RPMI7951 (cell line): ENCODE measurements at places on chromosomes 7 and 10.

DNA sequence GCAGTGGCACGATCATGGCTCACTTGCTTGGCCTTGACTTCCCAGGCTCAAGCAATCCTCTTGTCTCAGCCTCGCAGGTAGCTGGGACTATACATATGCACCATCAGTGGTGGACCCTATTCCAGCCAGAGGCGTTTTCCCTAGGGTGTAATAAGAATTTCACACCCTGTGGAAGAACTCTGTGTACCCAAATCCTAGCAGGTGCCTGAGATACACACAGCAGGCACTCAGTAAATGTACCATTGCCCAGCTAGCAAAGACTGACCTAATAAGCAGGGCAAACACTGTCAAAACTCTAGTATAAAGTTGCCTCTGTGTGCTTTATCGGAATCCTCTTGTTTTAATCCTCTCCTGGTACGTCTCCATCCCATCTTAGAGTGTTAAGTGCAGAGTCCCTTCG, 33.7 kb upstream of the BHLHA15 start:
- no peak for DNase-seq

DNA sequence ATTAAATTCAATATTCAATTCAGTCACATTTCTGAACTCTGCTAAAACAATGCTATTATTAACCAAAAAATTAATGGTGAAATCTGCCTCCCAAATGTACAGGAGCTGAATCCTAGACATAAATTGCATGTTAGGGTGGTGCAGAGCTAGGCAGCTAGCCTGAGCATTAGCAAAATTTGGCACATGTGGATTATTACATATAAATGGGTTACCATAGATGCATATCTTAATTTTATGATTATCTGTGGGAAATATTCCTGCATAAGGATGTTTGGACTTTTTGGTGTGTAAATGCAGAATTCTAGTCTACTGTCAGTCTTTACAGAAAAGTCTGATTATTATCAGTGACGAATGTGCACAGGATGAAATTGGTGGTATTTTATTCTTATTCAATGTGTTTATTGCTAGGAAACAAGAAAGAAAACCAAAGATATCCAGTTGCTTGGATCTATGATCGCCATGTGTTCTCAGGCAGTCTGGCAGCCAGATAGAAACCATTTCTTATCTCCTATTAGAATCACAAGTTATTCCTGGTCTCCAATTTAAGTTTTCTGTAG, 150.7 kb downstream of the POU6F2 start:
- DNase-seq: no peak

DNA sequence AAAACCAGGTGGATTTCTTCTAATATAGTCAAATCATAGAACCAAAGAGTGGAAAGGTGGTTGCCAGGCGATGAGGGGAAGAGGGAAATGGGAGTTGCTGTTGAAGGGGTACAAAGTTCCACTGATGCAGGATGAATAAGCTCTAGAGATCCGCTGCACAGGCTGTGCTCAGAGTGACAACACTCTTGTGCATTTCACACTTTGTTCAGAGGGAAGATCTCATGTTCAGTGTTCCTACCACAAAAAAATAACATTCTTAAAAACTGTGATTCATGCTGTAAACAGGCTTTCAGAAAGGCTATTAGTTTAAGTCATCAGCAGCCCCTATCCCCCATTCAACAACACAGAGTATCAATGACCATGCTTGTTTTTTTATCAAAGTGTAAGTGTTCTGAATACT, 213.8 kb downstream of the COBL start:
- no peak for DNase-seq

DNA sequence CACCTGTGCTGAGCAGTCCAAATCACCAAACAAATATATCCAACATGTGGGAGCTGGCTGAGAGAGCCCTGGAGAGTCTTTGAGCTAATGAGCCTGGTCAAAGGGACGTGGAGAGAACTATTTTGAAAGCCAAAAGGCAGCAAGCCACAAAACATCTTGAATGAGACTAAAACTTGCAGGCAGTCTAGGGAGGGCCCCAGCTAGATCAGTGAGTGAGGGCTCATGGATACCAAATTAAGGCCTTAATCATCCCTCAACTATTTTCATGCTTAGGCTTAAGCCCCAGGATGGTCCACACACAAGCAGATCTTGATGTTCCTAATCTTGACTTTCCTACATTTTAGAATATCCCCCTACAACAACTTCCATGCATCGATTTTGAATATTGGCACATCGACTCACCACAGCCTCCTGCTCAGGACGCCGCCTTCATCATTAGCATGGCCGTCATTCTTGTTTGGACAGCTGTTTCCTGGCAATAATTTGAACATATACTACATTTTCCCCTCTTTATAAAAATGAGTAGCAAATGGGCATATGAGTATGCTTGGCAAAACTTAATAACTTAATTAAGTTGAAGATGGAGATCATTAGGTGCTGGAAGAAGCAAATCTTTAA, 86.9 kb upstream of the ADAM12 start:
- no peak for DNase-seq

DNA sequence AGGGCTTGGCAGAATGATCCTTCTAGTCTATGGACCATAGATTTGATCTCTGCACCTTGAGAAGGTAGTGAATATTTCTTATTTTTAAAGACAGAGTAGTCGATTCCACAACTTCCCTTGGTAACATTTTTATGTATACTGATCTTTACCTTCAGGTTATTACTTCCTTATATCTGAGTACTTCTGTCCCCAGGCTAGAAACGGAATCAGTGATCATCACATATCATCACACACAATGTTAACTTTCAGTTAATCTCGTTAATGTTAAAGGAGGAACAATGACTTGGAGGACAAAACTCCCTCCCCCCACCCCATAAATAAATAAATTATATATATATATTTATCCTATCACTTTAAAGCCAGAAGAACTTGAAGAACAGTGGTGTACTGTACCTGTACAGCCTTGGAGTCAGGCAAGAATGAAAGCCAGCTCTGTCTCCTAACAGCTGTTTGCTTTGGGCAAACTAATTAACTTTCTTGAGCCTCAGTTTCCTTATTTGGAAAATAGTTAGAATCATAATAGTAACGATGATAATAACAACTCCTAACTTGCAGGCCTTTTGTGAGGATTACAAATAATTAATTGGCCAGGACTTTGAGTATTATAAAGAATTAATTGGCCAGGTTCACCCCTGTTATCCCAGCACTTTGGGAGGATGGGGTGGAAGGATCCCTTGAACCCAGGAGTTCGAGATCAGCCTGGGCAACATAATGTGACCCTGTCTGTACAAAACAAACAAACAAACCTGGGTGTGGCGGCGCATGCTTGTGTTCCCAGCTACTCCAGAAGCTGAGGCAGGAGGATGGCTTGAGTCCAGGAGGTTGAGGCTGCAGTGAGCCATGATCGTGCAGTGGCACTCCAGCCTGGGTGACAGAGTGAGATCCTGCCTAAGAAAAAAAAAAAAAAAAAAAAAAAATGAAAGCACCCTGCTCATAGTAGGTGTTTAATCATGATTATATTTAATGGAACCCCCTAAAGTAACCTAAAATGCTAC, 63.5 kb downstream of the SAMD9 start:
- DNase-seq: no peak

DNA sequence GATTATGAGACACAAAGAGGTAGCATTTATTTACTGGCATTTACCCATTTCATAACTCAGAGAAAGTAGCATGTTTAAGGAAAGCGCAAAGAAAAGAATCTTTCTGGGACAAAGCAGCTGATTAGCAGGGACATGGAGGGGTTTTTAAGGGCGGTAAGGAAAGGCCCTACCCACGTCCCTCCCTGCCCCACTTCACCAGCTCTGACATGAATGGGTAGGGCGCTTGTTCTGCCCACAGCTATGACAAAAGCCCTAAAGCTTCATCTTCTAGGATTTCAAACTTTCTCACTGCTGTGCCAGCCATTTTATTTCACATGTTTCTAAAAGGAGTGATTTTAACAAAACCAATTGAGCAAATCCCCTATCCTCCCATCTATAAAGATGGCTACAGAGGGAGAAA, 406.9 kb upstream of the KLF6 start:
- no peak for DNase-seq

DNA sequence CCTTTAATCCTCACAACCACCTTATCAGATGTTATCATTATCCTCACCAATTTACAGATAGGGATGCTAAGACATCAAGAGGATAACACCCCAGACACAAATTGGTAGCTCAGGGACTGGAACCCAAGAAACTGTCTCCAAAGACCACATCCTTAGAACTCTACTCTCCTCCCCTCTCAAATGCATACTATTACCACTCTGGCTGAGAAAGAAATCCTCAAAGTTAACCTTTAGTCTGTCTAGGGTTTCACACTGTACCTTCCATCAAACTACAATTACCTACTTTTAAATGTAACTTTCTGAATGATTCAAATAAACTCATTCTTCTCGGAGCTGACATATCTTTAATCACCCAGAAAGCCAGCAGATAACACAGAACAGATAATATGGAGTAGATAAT, 6.6 kb downstream of the EZH2 start:
- no peak for DNase-seq

- DNase-seq: no peak
These were observed 17.5 kb downstream of the PRF1 start for GRCh38 chr10:70584909-70585544.

GRCh38 chr10:70864935-70865334, 23.4 kb downstream of the PCBD1 start:
- no peak for DNase-seq

DNA sequence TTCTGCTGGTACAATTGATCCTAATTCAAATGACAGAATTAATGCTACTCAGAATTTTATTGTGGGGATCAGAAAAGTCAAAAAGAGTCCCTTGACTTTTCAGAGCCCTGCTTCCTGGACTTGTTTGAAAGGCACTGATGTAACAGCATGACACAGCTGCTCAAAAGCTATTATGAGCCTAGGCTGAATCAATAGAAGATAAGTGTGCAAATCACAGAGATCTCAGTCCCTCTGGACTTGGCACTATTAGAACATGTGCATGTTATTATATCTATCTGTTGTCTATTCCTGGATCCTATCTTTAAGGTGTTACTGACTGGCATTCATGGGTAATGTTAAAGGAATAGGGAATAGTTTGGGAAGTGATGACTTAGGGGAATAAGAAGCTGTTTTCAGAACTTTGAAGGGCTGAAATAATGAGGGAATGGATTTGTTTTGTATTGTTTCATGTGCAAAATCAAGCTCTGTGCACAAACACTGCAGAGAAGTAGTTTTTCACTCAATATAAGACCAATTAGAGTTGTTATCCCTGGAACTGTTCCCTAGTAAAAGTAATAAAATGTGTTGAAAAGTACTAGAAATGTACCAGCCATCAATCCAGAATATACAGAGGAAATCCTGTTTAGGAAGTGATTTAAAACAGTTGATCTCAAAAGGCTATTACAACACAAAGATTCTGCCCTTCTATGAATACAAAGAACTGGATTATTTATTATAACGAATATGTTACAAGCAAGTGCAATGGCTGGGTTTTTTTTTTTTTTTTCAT, 814.9 kb upstream of the C7orf33 start:
- DNase-seq: no peak

- DNase-seq: no peak
These were observed 53.7 kb downstream of the BEND7 start for GRCh38 chr10:13475124-13475523.

DNA sequence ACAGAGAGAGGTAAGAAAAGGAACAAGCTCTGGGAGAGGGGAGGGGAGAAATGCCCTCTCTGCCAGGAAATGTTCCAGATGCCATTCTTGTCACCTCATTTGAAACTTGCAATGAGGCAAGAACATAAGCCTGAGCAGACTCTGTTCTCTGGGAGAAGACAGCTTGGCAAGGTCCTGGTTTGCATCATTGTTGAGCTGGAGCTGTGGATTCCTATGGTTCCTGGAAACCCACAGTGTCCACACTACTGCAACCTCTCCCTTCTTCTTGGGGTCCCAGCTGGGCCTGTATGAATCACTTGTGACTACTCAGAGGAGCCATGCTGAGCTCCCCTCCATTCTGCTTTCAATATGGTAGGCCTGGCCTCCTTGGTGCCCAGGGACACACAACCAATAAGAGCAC, 60.8 kb upstream of the HECTD2 start:
- DNase-seq: no peak

GRCh38 chr10:58820861-58821751, 308.4 kb downstream of the BICC1 start:
- peak; percentile 48 for DNase-seq

DNA sequence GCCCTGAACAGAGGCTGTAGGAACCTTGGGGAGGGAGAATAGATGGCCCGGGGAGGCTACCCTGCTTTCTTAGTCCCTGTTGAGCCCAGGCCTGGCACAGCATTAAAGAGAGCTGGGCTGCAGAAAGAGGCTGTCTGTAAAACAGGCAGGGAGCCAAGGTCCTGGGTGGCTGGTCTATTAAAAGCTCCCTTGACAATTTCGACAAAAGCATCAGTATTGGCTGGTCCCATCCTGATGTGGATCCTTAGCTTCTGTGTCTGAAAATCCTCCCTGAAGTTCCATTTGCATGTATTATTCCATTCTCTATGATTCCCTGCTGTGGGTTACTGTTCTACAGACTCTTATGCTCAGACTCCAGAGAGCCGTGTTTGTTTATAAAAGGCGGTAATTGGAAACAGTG, 158.5 kb downstream of the GALNT17 start:
- DNase-seq: no peak

- peak; percentile 66 for DNase-seq
These were observed 453.5 kb upstream of the SEMA3A start for GRCh38 chr7:84647797-84648757.

DNA sequence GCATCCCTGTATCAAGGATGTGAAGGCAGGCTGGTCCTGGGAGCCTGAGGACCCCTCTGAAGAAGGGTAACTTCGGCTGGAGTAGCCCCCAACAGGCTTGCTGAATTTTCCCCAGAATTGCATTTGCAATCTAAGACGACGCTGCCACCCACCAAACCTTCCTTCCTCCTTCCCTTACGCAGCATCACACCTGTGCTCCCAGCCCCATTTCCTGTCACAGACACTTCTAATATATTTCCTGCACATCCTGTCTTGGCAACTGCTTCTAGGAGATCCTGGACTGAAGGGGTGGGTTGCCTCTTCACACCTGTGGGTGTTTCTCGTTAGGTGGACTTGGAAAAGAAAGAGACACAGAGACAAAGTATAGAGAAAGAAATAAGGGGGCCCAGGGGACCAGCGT, 9.4 kb upstream of the PGAM1 start:
- no peak for DNase-seq

DNA sequence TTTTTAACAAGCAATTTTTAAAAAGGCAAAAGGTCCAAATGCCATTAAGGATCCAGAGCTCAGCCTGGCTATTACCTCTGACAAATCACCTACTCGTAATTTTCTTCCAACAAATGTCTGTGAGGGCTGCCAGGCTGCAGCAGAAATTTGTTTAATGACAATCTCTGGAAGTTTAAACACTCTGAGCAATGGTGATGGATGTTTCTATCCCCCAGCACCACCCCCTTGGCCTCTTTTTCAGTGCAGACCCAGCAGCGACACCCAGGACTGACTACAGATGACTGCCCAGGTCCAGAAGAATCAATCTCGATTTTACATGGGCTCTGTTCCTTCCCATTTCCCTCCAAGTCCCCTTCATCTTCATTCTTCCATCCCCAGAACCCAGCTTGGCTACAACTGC, 201.4 kb upstream of the AOAH start:
- DNase-seq: no peak

- no peak for DNase-seq
These were observed 1178.5 kb upstream of the C7orf33 start for GRCh38 chr7:147412109-147412508.
